ENCODE measurements at places on chromosomes 13 and 19.

DNA sequence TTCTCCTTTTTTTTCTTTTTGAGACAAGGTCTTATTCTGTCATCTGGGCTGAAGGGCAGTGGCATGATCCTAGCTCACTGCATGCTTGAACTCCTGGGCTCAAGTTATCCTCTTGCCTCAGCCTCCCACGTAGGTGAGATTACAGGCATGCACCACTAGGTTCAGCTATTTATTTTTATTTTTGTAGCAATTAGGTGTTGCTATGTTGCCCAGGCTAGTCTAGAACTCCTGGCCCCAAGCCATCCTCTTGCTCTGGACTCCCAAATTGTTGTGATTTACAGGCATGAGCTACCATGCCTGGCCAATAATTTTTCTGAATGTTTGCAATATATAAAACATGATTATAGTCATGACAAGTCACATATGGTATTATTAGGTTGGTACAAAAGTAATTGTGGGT, 161.1 kb upstream of the ATXN8OS start:
- DNase-seq, result no peak

GRCh38 chr19:36111200-36111539, 227 bp downstream of the OVOL3 start:
- DNase-seq, result no peak

- no peak for DNase-seq
Measured at GRCh38 chr13:52600666-52601065, 41.6 kb upstream of the HNRNPA1L2 start.

DNA sequence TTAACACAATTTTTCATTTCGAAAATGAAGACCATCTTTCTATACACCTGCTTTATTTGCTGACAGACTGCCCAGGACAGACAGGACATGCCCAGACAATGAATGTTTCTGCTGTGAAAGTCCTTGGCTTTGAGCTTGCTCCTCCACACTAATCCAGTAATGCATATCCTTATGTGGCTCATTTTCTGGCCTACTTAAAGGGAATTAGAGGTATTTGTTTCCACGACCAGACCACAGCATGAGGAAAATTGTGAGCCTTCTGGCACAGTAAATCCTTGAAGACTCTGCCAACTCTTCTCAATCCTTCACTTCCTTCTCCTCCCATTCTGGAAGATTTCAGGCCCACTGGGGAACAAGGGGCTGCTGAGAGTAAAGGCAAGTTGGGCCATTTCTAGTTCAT, 25.7 kb downstream of the CCDC70 start:
- no peak for DNase-seq

DNA sequence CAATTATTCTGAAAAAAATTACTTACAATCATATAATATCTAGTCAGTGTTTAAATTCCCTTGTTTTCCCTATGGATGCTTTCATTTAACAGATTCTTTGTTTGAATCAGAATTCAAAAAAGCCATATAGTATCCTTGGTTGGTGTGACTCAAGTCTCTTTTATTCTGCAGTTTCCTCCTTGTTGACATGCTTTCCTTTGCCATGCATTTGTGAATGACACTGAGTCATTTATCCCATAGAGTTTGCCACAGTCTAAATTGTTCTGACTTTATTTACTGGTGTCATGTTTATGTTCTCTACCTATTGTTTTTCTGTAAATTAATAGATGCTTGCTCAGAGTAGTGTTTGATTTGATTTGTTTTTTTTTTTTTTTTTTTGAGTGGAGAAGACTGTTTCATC, 893.8 kb upstream of the SLC10A2 start:
- no peak for DNase-seq

DNA sequence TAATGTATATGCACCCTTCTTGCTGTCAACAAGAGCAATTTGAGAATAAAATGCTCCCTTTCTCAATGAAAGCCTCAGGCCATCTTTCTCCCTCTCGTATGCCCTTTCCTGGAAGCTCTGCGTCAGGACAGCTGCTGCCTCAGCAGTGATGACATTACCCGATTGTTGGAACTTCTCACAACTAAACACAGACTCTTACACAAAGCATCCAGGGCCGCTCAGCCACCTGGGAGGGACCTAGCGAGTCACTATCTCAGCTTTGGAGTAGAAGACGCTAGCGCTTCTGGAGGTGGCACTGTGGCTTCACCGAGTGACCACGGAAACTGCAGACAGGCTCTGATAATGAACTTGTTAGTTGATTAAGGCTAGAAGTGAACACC, 153.2 kb upstream of the SOX1 start:
- DNase-seq, result no peak
